Glutamatergic neuron (in vitro differentiated cells): ENCODE measurements at places on chromosomes 3 and 15. TPM values are rescaled to one million over a fixed set of nuclear protein-coding genes. Genes with fewer than 3 reads are reported as not detected.

LAMB2 gene
- total RNA-seq = 16.6 TPM

FOXB1 gene
- not detected for total RNA-seq

ARGFX gene
- not detected for total RNA-seq

GRCh38 chr15:89823836-89824606 is 9.4 kb upstream of the ANPEP start:
- H3K27me3 ChIP-seq = peaks cover 3% of the 10 kb centered on the region
- no peaks in the 10 kb centered on the region for H3K36me3 ChIP-seq
- no peak for DNase-seq
- no peak overlapping the region for H3K27ac ChIP-seq

DNA sequence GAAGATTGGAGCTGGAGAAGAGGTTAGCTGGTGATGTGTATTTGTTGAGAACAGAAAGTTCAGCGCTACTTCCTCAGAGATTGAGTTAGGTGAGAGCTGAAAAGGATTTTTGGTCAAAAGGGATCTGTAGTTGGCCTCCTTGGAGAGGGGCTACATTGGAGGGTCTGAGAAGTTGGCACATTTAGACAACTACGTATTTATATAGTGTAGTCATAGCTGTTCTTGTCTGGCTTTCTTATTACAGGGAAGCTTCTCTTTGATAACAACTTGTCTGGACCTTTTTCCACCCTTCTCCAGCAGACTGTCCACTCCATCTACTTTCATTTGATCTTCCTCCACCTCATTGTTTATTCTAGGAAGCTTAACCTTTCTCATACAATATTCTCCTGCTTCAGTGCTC is 43.7 kb downstream of the KAT2B start:
- no peak overlapping the region for H3K4me3 ChIP-seq
- H3K27ac ChIP-seq = no peak overlapping the region
- no peaks in the 10 kb centered on the region for H3K36me3 ChIP-seq
- H3K4me1 ChIP-seq = no peaks in the 10 kb centered on the region

GRCh38 chr3:48599077-48599501 is 4.0 kb upstream of the COL7A1 start:
- H3K36me3 ChIP-seq = peaks cover 5% of the 10 kb centered on the region
- DNase-seq = no peak
- peaks cover 12% of the 10 kb centered on the region for H3K4me1 ChIP-seq
- H3K27me3 ChIP-seq = peaks cover 11% of the 10 kb centered on the region
- no peak overlapping the region for H3K27ac ChIP-seq

- H3K36me3 ChIP-seq = no peaks in the 10 kb centered on the region
- peaks cover 9% of the 10 kb centered on the region for H3K27me3 ChIP-seq
- H3K4me1 ChIP-seq = peaks cover 11% of the 10 kb centered on the region
- no peak for DNase-seq
- H3K27ac ChIP-seq = no peak overlapping the region
- no peak overlapping the region for H3K4me3 ChIP-seq
These were observed 15.6 kb downstream of the NT5DC2 start for GRCh38 chr3:52517796-52518722.
